Activated naive CD4-positive, alpha-beta T cell treated with anti-CD3 and anti-CD28 coated beads, Interleukin-2, amount 10 ng/mL, durations not matched to agents 7 days and 5 days (primary cell): ENCODE measurements at places on chromosomes 13 and 19.

DNA sequence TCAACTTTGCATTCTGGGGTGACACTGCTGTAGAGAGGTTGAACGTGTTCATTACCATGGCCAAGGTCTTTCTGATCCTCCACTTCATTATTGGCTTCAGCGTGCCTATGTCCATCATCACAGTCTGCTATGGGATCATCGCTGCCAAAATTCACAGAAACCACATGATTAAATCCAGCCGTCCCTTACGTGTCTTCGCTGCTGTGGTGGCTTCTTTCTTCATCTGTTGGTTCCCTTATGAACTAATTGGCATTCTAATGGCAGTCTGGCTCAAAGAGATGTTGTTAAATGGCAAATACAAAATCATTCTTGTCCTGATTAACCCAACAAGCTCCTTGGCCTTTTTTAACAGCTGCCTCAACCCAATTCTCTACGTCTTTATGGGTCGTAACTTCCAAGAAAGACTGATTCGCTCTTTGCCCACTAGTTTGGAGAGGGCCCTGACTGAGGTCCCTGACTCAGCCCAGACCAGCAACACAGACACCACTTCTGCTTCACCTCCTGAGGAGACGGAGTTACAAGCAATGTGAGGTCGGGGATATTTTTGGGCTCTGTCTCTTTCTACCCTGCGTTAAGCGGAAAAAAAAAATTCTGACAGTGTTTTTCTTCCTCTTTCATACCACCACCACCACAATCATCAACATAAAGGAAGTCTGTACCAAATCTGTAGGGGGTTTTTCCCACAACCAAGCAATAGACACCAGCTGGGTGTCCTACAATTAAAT lies 29.5 kb downstream of the FPR3 start:
- DNase-seq, result no peak

DNA sequence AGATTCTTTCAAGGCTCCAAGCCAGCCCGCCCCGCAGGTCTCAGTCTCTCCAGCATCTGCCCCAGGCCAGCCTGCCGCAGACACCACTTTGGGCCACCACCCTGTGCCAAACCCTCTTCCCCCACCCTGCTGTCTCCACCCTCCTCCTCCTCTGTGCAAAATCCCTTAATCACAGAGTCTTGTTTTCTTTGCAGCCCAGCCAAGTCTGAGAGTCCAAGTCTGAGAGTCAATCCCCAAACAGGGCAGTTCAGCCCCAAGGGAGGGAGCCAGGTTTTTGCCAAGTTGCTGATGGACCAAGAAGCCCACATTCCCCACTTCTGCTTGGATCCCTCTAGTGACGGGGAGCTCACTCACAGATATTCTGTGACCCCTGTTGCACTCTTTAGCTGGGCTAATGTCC lies 3.1 kb downstream of the ADAMTS10 start:
- no peak for DNase-seq

GRCh38 chr13:107742544-107742943 lies 472.8 kb downstream of the LIG4 start:
- DNase-seq, result no peak

DNA sequence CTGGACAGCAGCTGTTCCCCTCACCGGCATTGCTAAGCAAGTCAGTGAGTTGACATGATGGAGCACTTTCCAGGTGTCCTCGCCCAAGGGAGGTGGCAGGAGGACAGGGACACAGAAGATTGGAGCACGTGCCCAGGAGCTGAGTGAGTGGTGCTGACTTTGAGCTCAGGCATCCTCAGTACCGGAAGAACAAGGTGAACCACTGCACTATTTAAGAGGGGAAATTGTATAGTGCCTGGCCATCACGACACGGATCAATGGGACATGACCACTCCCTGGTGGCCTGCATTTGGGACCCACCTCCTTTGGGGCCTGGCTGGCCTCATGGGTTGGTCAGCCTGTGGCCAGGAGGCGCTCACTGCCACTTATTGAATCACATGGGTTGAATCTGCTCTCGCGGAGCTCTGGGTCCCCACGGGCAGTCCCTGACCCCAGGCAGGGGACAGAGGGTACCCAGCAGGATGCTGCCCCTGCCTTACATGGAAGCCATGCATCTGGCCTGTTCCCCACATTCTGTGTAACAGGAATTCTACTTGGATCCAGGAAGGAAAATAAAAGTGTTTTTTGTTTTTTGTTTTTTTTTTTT lies 206.9 kb upstream of the ZNF536 start:
- DNase-seq, result no peak

DNA sequence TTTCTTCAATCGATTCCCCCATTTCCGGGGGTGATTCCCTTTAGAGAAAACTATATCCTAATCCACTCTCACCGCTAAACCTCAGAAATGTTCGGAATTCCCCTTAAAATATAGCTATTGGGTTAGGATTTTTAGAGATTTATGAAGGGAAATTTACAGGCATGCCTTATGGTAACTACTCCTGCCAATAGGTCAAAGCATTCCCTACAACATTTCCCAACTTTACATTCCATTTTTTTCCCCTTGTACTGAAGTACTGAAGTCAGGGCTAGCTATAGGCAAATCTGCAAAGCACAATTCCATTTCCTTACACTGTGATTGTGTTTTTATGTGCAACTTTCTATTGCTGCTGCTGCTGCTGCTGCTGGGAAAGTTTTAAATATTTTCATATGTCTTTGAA lies 2.1 kb downstream of the EDNRB start:
- DNase-seq, result no peak

DNA sequence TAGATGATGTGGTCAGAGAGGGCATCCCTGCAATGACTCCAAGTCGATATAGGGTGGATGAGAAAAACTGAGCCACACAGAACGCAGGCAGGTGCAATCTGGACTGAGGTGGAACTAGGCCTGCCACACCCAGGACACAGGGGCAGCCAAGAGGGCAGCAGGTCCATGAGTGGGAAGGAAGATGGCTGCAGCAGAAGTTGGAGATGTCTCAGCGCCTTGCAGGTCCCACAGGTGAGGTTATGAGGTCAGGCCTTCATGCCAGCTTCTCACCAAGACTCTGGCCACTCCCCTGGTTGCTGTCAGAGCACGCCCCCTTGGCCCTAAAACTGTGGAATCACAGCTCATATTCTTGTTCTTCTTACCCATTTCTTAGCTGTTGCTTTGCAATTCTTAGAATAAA lies 147.7 kb upstream of the VSTM2B start:
- no peak for DNase-seq

DNA sequence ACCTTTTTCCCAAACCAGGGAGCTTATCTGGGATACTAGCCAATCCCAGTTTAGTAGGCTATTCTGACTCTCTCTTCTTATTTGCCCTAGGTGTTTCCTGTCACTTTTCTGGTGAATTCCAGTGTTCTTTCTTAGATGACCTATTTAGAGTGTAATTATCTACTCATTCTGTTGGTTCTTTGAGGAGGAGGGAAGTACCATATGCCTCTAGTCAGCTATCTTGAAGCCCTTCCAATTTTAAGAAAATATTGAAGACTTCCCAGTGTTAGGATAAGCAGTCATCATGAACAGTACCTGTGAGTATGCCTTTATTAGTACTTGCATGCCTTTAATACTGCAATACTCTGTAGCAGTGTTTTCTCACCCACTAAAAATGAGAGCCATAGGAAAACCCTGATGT lies 724.3 kb upstream of the SLITRK1 start:
- no peak for DNase-seq

DNA sequence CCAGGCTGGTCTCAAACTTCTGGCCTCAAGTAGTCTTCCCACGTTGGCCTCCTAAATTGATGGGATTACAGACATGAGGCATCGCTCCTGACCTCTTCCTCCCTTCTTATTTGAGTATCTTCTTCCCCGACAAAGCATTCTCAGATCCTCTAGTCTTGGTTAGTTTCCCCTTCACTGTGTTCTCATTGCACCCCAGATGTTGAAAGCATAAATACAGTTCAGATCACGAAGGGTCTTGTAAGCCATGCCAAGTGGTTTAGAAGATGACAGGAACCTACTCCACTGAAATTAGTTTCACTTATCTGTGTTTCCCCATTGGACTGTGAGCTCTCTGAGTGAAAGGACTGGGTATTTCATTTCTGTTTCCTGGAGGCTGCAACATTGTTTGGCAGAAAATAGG lies 100.7 kb downstream of the DGKH start:
- no peak for DNase-seq

- DNase-seq, result no peak
Observed at GRCh38 chr13:109788372-109789111, 2.2 kb upstream of the IRS2 start.

DNA sequence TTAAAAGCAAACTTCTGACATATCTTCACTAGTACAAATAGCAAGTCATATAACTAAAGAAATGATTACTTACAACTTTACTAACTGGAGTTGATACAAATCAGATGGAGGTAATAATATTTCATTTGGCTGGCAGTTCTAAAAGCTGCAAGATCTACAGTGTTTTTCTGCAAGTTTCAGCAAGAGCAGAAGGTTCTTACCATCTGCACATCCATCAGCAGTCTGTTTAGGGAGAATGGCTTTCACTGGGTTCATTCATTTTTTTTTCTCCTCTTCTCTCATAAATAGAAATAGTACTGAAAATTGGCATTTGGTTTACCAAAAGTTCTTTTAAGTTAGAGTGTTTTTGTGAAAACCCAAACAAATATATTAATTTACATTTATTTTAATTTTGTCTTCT lies 3.1 kb upstream of the SHISA2 start:
- DNase-seq, result no peak

DNA sequence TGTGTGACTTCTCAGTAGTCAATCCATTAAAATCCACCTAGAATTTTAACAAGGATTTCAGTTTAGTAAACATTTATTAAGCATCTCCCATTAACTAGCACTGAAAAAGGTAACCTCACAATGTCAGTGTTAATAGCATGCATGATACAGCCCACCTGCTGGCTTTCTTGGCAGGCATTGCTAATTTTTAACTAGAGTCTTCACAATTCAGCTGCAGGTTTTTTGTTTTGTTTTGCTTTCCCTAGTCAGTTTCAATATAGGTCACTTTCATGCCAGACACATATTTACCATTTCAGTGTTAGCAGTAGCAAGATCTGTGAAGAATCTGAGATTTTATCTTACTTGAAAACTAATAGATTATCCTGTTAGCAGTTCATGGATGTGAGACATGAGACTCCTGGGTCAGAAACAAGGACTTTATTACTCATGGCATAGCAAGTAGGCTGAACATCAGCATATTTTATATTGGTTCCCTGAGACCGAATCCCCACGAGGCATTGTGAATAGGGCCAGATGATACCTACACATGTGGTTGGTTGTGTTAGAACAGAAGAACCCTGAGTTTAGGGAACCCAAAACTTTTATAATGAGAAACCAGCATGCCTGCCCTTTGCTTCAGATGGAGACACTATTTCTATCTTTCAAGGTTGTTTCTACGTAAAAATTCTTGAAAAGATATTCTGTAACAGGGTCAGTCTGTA lies 198.0 kb upstream of the HTR2A start:
- no peak for DNase-seq

- DNase-seq, result no peak
Observed at GRCh38 chr19:7266832-7267231, 27.4 kb downstream of the INSR start.

GRCh38 chr13:28822151-28822550 lies 2.0 kb downstream of the MTUS2 start:
- no peak for DNase-seq

- DNase-seq, result no peak
Observed at GRCh38 chr13:113009743-113010509, 40.9 kb downstream of the MCF2L start.

- no peak for DNase-seq
Observed at GRCh38 chr19:40471111-40471510, 4.3 kb downstream of the SPTBN4 start.

- DNase-seq, result no peak
Observed at GRCh38 chr19:56759531-56759930, 81.0 kb downstream of the PEG3 start.
